ENCODE measurements at places on chromosomes 16 and 17. TPM values are rescaled to one million over a fixed set of nuclear protein-coding genes. Genes with fewer than 3 reads are reported as not detected.

KRTAP4-6 gene
- total RNA-seq, result not detected

SLC47A1 gene
- not detected for total RNA-seq

DOC2B gene
- total RNA-seq, result not detected

NPIPA5 gene
- total RNA-seq, result 1.0 TPM

MYH1 gene
- not detected for total RNA-seq

KRT33A gene
- not detected for total RNA-seq

DNA sequence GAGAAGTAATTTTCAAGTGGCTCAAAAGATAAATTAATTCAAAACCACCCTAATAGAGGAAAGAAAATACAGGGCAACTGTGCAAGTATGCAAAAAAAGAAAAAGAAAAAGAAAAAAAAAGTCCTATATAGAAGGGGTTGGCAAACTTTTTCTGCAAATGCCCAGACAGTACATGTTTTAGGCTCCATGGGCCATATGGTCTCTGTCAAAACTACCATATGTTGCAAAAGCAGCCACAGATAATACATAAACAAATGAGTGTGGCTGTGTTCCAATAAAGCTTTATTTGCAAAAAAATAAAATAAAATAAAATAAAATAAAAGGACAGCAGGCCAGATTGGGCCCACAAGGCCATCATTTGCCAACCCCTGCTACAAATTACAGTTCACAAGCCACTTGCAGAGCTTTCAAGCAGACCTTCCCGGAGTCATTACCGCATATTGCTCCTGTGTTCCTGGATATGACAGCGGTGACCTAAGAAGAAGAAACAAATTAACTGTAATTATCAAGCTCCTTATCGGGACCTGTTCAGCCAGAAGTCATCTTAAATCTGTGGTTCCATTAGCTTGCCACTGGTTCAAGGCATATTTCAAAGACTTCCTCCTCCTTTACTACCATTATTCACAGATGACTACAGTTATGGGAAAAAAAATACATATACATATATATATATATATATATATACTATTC lies 15.9 kb downstream of the ZC3H7A start:
- peaks cover 23% of the 10 kb centered on the region for H3K36me3 ChIP-seq
- peaks cover 39% of the 10 kb centered on the region for H3K4me1 ChIP-seq
- no peak for DNase-seq
- peak overlapping the region; percentile 50 for H3K27ac ChIP-seq

DNA sequence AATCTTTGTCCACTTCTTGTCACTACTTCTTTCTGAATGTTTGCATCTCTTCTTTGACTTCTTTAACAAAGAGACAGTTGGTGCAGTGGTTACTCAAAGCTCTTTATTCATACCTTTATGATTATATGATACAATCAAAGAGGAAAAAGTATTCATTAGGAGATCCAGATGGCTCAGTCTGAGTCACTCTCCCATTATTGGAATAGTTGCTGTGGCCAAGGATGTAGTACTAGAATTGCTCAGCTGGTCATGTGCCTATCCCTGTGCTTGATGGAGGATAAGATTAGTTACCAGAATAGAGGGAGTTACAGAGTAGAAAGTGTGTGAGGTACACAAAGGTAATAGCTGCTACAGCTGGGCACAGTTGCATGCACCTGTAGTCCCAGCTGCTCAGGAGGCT lies 18.3 kb downstream of the BCAS3 start:
- no peak overlapping the region for H3K4me3 ChIP-seq
- H3K27me3 ChIP-seq, result no peaks in the 10 kb centered on the region
- H3K4me1 ChIP-seq, result peaks cover 9% of the 10 kb centered on the region
- DNase-seq, result no peak

DNA sequence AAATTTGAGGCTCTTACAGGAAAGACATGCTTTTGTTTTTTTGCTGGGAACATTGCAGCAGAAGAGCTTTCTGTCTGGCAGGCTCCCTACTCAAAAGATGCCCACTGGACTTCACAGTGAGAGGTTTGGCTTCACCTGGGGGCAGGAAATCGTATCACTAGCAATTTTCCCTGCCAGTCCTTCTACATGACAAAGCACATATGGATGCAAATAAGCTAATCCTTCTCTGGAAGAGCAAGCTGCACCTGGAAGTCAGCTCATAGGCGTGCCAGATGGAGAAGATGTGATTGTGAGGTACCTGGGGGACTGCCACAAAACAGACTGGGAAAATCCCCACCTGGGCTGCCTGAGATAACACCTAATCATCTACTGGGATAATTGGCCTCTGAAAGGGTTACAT lies 195.0 kb upstream of the CPHXL start:
- no peaks in the 10 kb centered on the region for H3K4me1 ChIP-seq
- no peaks in the 10 kb centered on the region for H3K36me3 ChIP-seq
- H3K27me3 ChIP-seq, result no peaks in the 10 kb centered on the region
- no peak overlapping the region for H3K4me3 ChIP-seq

DNA sequence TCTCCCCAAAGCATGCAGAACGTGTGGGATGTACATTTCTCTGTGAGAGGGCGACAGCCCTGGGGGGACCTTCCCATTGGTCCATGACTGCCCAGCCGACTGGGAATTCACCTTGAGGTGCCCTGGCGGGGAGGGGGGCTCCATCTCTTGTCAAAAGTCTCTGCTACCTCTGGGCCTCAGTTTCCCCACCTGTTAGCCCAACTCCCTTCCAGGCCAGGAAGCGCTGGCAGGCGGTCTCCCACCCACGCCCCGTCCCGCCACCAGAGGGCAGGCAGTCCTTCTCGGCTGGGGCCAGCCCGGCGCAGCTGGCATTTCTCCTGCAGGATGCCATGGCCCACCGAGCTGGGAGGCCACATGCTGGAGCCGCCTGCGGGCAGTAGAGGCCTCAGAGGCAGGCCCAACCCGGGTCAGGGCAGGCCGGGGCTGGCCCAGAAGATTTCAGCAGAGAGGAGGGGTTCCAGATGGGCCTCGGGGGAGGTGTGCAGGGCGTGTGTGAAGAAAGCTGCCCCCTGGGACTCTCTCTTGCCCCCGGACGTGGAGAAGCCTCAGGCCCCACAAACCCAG lies 16.6 kb downstream of the CD7 start:
- DNase-seq, result peak; percentile 64
- H3K4me3 ChIP-seq, result peak overlapping the region; percentile 90
- H3K27me3 ChIP-seq, result no peaks in the 10 kb centered on the region
- H3K36me3 ChIP-seq, result no peaks in the 10 kb centered on the region
- H3K27ac ChIP-seq, result peak overlapping the region; percentile 100

GRCh38 chr16:75929046-75929445 lies 202.8 kb upstream of the CPHXL start:
- DNase-seq, result no peak
- no peak overlapping the region for H3K27ac ChIP-seq
- H3K27me3 ChIP-seq, result no peaks in the 10 kb centered on the region
- no peaks in the 10 kb centered on the region for H3K36me3 ChIP-seq

DNA sequence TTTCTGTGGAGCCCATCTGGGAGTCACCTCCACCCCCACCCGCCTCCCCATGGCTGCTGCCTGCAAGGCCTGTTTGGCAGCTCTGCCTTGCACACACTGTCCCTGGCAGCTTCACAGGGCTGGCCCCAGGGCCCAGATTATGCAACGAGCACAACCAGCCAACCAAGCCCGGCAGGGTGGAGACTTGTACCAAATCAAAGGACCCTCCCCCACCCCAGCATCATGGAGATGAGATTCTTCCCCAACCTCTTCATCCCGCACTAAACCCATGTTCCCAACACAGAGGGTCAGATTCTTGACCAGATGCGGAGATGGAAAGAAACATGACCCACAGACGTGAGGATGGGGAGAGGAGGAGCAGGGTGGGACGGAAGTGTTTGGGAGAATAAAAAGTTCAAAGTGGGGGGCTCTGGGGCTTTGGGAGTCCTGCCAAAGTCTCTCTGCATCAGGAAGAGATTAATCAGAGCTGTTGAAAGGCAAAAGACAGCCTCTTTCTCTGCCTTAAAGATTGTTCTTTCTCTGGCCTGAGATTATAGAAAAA lies 3.8 kb downstream of the SMARCD2 start:
- DNase-seq, result no peak
- peaks cover 42% of the 10 kb centered on the region for H3K4me1 ChIP-seq
- H3K27me3 ChIP-seq, result no peaks in the 10 kb centered on the region
- H3K4me3 ChIP-seq, result peak overlapping the region; percentile 52
- peaks cover 33% of the 10 kb centered on the region for H3K36me3 ChIP-seq

DNA sequence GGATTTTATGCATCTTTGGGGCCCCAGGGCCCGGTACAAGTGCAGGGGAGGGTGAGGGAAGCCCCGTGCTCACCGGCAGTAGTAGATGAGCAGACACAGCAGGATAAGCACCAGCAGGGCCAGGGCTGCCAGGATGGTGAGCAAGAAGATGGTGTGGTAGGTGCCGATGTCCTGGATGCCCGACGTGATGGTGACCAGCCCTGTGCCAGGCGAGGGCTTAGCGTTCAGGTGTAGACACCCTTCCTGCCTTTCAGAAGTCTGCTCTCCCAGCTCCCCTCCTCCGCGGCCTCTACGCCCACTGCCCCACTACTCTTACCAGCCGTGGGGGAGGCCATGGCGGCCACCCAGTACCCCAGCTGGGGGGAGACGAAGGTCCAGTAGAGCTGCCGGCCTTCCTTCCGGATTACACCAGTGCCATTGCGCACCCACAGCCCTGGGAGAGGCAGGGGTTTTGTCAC lies 8.0 kb downstream of the FAM171A2 start:
- H3K4me1 ChIP-seq, result peaks cover 9% of the 10 kb centered on the region
- H3K36me3 ChIP-seq, result peaks cover 10% of the 10 kb centered on the region
- H3K27me3 ChIP-seq, result peaks cover 8% of the 10 kb centered on the region

DNA sequence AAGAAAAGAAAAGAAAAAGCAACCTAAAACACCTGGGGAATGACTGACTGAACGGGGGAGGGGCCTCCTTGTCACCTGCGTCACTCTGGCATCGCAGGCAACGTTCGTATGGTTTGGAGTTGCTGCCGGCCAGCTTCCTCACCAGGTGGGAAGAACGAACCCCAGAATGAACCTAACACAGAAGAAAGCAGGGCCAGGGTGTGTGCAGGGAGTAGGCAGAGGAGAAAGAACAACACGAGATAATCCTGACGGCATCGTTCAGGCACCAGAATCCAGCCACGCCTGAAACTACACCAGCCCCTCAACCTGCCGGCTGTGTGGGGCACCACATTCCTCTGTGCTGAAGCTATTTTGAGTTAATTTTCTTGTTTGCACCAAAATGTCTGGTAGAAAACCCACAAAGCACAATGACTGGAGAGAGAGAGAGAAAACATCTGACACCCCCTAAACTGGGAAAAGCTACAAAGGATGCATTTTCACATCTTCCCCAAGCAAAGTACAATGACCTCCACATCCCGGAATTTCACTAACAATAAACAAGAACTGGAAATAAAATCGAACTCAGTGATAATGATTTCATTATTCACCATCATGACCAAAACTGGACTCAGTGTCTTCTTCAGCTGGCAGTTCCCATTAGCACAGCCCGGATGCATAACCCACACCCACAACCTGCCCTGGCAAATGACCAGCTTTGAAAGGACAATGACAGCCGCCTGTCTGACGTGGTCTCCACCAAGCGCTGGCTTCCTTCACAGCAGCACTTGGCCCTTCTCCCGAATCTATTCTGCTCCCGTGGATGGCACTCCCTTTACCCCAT lies 23.6 kb downstream of the RAB40B start:
- H3K27ac ChIP-seq, result no peak overlapping the region
- peaks cover 3% of the 10 kb centered on the region for H3K4me1 ChIP-seq
- DNase-seq, result no peak
- H3K36me3 ChIP-seq, result no peaks in the 10 kb centered on the region
- no peak overlapping the region for H3K4me3 ChIP-seq

GRCh38 chr17:17859909-17860765 lies 23.4 kb upstream of the SREBF1 start:
- no peak overlapping the region for H3K27ac ChIP-seq
- peaks cover 7% of the 10 kb centered on the region for H3K36me3 ChIP-seq
- peak; percentile 78 for DNase-seq

DNA sequence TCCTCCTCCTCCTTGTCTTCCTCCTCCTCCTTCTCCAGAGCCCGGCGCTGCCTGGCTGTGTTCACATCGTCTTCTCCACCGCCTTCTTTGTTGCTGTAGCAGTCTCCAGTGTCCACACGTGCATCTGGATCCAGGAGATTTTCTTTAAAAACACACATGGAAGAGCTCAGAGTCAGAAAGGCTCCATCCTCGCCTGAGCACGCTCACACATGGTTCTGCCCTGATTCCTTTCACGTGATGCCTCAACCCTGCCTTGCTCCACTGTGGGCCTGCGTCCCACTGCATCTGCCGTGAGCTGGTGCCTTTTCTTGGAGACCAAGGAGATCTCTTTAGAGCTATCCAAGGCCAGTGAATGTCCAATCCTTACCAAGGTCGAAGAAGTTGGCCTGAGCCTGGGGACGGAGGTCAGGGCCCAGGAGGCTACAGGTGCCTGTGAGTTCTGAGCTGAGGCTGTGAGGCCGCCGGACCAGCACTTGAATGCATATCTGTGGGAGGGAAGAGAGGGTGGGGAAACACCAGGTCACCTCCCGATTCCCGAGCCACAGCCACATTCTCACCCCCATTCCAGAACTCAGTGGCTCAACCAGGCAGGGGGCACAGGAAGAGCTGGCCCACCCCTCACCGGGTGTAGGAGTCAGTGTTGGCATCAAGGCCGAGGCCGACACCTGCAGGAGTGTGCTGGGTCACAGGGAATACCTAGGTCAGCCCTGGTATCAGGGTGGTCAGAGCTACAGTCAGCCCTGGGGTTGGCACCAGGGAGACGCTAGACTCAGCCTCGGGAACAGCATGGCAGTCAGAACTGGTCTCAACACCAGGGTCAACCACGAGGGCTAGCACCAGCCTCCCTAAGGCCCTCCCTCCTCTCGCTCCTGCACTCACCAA lies 37.6 kb downstream of the HASPIN start:
- H3K27me3 ChIP-seq, result peaks cover 2% of the 10 kb centered on the region
- H3K4me3 ChIP-seq, result no peak overlapping the region
- DNase-seq, result no peak
- H3K27ac ChIP-seq, result peak overlapping the region; percentile 43
- peaks cover 7% of the 10 kb centered on the region for H3K36me3 ChIP-seq

DNA sequence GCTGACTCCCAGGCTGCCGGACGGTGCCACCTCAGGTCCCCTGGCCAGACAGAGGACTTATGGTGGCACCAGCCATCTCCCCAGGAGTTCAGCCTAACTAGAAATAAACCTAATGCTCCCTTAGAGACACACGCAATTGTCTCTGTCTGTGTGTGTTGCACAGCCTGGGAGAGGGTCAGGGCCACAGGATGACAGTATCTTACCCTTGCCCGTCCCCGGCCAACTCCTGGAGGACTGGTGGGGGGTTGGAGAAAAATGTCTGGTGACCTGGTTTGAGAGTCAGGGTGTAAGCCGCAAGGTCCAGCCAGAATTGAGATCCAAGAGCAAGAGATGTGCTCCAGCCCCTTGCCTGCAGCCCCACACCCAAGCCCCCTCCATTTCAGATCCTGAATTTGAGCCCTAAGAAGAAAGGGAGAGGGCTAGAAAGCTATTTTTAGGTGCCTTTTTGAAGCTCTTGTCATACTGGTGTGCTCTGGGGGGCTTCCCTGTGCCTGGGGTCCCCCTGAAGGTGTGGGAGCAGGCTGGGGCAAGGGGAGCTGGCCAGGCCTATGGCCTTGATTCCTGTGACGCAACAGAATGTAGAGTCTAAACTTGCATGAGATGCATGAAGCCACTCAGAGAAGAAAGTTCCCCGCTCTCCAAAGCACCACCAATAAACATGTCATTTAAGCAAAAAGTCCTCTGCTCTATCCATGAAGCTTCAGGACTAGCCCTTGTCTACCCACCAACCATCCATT lies 12.9 kb downstream of the ZNF319 start:
- H3K36me3 ChIP-seq, result no peaks in the 10 kb centered on the region
- DNase-seq, result no peak
- no peak overlapping the region for H3K27ac ChIP-seq
- no peak overlapping the region for H3K4me3 ChIP-seq
